ENCODE measurements at places on chromosomes 7 and 10. TPM values are rescaled to one million over a fixed set of nuclear protein-coding genes. Genes with fewer than 3 reads are reported as not detected.

WASHC2C gene
- 21.8 TPM for total RNA-seq

LARP4B gene
- 114 TPM for total RNA-seq

TDRD1 gene
- 0.21 TPM for total RNA-seq

DKK1 gene
- not detected for total RNA-seq

TBXAS1 gene
- 1.8 TPM for total RNA-seq

FAM180A gene
- not detected for total RNA-seq

CPA1 gene
- total RNA-seq: not detected

PLAC9 gene
- total RNA-seq: not detected

PSD gene
- total RNA-seq: 5.2 TPM

Measured in activated naive CD8-positive, alpha-beta T cell treated with anti-CD3 and anti-CD28 coated beads for 36 hours (primary cell).